ENCODE measurements at places on chromosomes 1 and 21. TPM values are rescaled to one million over a fixed set of nuclear protein-coding genes. Genes with fewer than 3 reads are reported as not detected.

DNAJC28 gene
- 2.3 TPM for total RNA-seq

AMPD1 gene
- total RNA-seq, result not detected

NBPF19 gene
- total RNA-seq, result 13.2 TPM

GRCh38 chr1:78536427-78536826, 45.7 kb downstream of the PTGFR start:
- DNase-seq, result no peak

All from left lobe of liver (tissue), 2 donors.